Brain microvascular endothelial cell (primary cell): ENCODE measurements at places on chromosomes 4 and X.

- DNase-seq, result no peak
Measured at GRCh38 chr4:17722356-17722700, 59.1 kb downstream of the FAM184B start.

GRCh38 chr4:122662701-122663100 lies 41.8 kb upstream of the IL21 start:
- no peak for DNase-seq

DNA sequence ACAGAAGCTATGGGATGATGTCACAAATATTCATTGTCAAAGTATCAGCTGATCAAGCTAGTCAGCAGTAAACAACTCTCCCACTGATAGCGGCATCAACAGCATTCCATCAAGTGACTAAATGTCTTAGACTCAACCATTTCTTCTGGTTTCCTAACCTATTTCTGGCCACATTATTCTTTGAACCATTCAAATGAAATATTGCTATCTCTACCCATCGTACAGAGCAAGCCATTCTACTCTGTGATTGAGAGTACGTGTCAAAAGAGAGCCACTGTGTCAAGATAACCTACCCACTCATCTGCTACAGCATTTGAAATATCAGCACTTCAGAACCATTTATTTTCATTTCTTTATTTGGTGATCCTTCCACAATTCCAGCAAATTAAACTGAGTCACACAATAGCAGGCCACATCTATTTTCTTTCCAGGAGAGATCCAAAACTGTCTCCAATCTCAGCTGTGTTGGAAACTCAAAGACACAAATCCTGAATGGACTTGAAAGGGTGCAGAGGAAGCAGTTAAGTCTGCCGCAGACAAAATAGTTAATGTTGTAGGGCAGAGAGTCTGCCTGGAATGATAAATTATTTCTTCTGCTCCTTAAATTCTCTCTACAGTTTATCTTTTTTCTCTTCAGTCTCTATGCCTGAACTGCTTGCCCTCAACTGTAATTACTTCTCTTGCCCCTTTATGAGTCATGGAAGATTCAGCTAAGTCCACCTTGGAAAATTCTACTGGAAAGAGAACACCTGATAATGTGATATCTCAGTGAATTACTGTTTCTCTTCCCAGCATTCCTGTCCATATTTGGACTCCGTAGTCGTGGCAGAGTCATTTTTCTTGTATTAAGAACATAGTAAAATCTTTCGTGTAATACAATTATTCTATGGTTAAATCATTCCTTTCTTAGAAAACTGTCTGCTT lies 364.8 kb downstream of the PDGFC start:
- DNase-seq, result peak; percentile 74

DNA sequence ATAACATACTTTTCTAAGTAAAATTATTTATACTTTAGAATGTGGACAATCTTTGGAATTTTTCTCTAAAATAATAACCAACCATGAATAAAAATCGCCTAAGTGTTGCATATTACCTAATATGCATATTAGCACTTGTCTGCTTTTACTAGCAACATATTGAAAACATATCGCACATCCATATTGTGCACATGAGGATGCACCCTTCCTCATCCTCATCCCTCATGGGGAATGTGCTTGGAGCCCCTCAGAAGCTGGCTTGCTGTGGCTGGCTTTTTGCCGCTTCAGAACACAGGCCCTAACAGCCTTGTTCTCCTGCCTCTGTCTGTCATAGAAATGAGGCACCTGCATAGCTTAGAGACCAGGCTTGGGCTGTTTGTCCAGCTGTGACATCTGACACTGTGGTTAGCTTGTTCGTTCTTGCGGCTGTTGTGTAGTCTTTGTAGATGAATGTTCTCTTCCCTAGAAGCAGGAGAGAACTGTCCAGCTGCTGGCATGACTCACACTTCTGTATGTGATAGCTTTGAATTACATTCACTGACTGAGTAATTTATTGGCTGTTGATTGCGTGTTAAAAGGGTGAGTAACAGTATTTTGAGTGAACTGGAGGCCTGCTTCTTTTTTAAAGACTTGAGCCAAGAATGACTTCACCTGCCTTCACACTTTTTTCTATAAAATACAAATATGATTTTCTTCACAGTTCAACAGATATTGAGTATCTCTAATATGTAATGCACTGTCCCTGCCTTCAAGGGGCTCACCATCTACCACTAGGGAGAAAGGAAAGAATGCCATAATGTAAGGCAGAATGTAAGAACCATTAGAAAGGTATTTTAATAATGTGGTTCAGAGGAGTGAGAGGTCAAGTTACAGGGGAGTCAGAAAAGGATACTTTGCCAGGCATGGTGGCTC lies 81.9 kb downstream of the HMGB2 start:
- peak; percentile 100 for DNase-seq
